ENCODE measurements at places on chromosomes 6 and 20.

GRCh38 chr6:24589334-24589733, 56.7 kb downstream of the KIAA0319 start:
- DNase-seq: no peak

- DNase-seq: no peak
Observed at GRCh38 chr6:105596284-105596755, 193.4 kb upstream of the PREP start.

- DNase-seq: no peak
Observed at GRCh38 chr20:43357352-43357751, 100.3 kb upstream of the SRSF6 start.

DNA sequence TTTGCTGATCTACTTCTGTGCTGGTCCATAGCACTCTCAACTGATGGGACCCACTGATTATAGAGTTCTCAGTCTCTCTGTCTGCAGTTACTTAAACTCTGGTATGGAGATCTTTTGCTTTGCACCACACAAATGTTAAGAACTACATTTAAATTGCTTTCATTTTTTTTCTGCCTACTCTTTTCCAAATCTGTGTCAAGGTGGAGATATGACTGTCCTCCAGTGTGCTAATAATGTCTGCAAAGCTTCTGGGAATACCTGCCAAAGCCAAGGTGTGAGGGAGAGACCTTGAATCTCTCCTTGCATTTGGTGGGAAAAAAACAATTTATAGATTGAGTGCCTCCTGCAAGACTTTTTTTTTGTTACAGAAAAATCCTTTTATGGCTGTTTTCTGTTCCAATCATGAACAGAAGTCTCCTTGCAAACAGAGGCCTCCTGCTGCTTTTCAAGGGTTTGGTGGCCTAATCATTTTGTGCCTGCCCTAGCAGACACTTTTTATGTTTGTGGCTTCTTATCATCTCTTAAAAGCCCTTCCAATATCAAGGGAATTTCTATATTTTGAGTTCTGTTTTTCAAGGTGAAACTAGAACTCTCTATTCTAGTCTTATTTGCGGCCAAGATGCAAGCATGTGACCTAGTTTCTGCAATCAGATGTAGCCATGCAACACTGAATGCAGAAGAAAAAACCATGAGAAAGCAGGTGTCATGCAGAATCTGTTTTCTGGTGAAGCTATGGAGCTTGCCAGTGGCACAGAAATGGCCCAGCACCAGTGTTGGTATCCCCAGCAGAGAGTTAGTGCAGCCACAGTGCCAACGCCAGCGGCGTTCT, 23.2 kb upstream of the AKIRIN2 start:
- no peak for DNase-seq

GRCh38 chr6:79520534-79520933, 16.7 kb downstream of the LCA5 start:
- DNase-seq: no peak

DNA sequence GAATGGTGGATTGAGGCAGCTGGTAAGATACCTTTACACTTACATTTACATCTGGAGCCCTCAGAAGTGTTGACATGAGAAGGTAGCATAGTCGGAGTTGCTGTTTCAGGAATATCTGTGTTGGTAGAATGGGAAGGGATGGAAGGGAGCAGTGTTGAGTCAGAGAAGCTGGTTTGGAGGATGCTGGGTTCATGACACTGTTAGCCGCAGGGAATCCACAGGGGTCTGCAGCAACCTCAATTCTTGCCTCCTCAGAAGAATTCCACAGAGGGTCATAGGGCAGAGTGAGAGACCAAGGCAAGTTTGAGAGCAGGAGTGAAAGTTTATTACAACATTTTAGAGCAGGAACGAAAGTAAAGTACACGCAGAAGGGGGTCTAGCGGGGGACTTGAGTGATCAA, 536.8 kb downstream of the QKI start:
- DNase-seq: no peak

DNA sequence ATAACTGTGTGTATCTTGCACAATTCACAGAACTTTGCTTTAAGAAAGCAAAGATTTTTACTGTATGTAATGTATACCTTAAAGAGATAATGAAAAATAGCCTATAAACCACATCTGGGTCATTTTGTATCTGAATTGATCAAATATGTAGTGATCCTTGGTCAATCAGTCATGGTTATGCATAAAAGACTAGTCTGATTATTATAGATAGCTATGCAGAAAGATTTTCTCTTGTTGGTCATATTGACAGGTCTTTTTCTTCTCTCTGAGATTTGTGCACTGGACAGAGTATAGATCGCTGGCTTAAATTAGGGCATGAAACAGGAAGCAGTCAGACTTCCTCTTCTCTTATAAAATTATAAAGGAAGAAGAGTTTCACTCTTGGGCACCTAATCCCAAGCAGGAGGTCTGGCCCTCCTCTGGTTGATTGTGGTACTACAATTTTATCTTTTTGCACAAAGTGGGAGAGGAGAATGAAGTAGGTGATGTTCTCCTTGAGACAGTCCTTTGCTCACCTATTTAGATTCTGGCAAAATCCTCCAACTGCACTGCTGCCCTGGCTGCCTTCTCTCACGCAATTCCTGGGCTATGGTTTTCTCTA, 380.9 kb upstream of the RGS17 start:
- DNase-seq: no peak

- DNase-seq: no peak
Observed at GRCh38 chr6:156809034-156809433, 31.9 kb downstream of the ARID1B start.

GRCh38 chr6:7073821-7074525, 33.8 kb upstream of the RREB1 start:
- peak; percentile 37 for DNase-seq

- DNase-seq: no peak
Observed at GRCh38 chr6:41346441-41346840, 11.0 kb downstream of the NCR2 start.

DNA sequence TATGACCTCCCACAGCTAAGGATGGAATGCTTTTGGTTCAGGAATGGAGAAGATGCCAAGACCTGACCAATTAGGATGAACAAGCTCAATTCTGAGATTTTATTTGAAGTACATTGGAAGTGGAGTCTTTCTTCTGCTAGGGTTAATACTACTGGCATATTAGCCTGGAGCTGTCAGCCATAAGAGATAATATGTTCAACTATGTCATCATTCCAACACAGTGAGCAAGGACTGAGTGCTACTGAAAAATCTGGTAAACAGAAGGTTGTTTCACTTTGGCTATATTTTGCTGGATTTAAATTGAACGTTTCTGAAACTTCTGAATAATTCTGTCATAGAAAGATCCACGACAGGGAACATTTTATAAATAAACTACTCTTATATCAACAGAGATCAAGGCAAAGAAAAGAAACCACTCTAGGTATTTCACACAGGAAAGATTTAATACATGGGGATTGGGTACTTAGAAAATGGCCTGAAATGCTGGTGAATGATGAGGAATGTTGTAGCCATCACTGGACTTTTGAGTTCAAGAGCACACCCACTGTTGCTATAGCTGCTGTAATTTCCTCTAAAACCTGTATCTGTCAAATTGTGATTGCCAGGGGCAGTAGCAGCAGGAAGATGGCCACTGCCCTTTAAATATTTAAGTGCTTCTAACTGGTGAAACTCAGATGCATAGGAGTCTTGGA, 200.5 kb downstream of the PLCB4 start:
- DNase-seq: no peak

DNA sequence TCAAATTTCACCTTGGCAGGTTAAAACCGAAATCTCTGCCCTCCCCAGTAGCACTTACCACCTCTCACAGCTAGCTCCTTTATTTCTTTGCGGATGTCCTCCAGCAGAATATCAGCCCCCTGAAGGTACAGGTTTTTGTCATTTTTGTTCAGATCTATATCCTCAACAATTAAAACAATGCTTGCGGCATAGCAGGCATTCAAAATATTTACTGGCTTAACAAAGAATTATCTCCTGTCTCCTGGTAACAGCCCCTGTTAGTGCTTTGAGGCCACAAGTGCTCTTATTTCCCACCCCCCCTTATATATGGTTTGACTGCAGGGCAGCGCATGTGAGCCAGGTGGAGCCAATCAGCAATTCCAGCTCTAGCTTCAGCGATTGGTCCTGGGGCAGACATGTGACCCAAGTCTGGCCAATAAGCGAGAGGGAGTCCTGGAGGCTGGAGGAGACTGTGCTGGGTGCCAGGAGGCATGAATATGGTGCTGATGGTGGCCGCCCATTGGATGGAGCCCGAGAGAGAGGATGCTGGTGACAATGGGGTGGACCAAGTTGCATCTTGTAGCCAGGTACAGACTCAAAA, 21.0 kb downstream of the SULF2 start:
- no peak for DNase-seq

GRCh38 chr6:168905451-168906090, 348.1 kb downstream of the THBS2 start:
- no peak for DNase-seq

- DNase-seq: no peak
Observed at GRCh38 chr6:110053395-110054240, 75.5 kb downstream of the GPR6 start.

- peak; percentile 66 for DNase-seq
Observed at GRCh38 chr20:63973636-63974401, 4.1 kb upstream of the ZNF512B start.

- DNase-seq: no peak
Observed at GRCh38 chr6:17869753-17870050, 117.7 kb downstream of the KIF13A start.

GRCh38 chr20:23160536-23161243, 74.6 kb upstream of the CD93 start:
- no peak for DNase-seq

GRCh38 chr6:12014873-12015149, 2.7 kb downstream of the HIVEP1 start:
- DNase-seq: no peak

DNA sequence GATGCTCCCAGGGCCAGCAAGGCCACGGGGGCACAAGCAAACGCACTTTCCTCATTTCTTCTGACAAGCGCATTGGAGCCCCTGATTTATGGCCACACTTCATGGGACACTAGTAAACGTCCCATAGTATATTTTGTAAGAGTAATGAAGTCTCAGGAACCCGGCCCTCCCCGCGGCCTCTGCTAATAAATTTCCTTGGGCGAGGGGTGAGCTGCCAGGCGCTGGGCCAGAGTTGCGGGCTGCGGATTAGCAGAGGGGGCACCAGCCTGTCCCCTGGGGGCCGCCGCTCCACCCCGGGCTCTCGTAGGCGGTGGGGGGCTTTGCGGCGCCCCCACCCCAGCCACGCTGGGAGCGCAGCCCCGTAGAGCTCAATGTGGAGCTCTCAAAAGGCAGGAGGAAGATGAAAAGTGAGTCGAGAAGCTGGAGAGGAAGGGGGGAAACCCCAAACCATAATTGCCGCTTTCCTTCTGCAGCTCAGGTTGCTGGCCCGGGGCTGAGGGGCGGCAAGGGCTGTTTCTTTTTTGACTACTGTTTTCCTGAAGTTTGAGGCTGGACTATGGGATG, 173.6 kb downstream of the CDC5L start:
- no peak for DNase-seq

DNA sequence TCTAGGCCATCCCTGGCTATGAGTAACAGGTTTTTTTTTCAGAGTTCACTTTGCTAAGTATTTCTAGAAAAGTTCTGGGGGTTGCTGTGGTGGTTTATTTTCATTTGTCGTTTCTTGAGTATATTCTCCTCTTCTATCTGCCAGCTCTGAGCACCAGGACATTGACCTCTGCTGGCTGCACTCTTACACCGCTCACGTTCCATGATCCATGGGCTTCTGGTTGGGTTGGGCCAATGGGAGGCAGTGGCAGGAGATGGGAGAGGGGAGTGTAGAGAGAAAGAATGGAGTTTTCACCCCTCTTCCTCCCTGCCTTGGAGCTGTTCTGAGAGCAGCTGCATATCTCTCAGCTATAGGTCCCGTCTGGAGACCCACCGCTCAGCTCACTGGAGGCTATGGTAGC, 161.0 kb upstream of the ATXN1 start:
- no peak for DNase-seq

GRCh38 chr6:143125455-143125854, 64.8 kb downstream of the AIG1 start:
- DNase-seq: no peak

DNA sequence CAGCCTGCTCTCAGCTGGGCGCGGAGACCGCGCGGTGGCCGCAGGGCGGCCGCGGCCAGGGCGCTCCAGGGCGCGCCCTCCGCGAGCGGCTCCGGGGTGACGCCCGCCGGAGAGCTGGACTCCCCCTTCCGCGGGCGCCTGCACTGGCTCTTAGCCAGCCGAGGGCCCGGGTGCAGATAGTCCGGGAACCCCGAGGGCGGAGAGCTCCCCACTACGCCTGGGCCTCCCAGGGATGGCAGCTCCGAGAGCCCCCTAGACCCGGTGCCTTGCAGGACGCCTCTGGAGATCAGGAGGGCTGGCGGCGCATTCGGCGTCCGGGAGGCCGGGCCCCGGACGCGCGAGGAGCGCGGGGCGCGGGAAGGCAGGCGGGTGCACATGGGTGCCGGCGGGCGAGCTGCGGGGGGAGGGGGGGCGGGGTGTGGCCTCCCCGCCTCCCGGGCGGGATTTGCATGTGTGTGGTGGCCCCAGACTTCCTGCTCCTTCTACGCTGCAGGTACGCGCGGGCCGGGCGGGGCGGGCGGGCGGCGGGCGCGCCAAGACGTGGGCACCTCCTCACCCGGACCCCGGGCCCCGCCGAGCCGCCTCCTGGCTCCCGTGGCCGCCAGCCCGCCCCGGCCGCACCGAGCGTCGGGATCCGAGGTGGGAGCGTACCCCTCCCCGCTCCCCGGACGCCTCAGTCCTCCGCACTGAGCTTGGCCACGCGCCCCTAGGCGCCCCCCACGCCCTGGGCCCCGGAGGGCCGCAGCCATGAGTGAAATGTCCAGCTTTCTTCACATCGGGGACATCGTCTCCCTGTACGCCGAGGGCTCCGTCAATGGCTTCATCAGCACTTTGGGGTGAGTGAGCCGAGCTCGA, at the start of gene ITPR3:
ITPR3 (plus strand) TSS at position 467 of the 855 bp plus-strand sequence; CDS start at position 748, 281 bp downstream.
- peak; percentile 64 for DNase-seq
